Muscle of leg (tissue), 16 donors: ENCODE measurements at places on chromosomes 4 and X.
A peak's percentile ranks its signal among the peaks of the same experiment; 100 is the strongest.

DNA sequence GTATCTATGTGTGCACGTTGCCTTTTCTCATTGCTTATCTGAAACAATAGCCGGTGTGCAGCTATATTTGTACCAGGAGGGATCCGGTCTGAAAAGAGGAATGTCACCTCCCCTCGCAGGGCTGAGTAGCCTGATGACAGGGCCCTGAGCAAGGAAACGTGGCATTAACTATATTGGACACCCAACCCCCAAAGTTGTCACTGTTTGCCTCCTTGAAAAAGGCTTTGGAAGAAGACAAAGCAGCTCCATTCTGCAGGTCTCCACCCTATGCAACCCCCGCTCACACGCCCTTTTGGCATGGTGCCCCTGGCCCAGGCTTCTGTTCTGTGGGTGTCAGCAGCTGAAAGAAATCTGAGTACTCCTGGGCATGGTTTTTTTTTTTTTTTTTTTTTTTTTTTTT lies 8.2 kb downstream of the PRRG3 start:
- H3K4me3 ChIP-seq: no peak overlapping the region
- peak overlapping the region; percentile 79 for H3K27ac ChIP-seq
- H3K36me3 ChIP-seq: peaks cover 22% of the 10 kb centered on the region
- peaks cover 23% of the 10 kb centered on the region for H3K27me3 ChIP-seq
- peaks cover 40% of the 10 kb centered on the region for H3K4me1 ChIP-seq

DNA sequence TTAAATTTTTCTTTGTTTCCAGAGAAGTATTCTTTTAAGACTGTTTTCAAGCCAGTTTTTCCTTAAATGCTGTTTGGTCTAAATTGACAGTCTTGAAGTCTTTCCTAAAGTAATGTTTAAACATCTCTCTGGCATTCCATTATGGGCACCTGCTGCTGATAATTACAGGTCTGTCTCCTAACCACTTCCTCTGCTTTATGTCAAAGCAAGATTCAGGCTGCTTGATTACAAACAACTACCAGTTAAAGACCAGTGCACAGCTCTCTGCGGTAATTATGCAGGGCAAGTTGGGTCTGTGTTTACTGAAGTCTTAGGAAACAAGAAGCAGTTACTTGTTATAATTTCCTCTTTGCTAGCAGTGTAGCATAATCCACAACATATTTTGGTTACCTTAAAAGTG lies 17.6 kb downstream of the UNC5C start:
- no peaks in the 10 kb centered on the region for H3K36me3 ChIP-seq
- H3K27ac ChIP-seq: no peak overlapping the region
- DNase-seq: no peak
- no peaks in the 10 kb centered on the region for H3K27me3 ChIP-seq

DNA sequence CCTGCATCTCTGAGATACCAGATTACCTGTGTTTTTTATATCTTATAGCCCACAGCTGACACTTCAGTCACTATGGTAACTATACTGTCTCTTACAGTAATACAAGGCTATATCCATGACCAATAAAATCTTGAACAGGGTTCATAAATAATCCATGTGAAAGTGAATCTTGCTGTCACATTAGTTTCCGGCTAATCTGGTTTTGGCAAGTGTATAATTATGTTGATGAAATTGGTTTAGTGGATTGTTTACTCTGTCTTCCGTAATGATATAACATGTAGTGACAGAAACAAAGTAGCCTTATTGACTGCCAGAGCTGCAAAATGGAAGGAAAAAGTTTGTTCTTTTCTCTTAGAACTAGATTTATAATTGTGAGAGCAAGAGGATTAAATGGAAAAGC lies 686.6 kb upstream of the PABPC4L start:
- H3K27me3 ChIP-seq: no peaks in the 10 kb centered on the region
- H3K36me3 ChIP-seq: no peaks in the 10 kb centered on the region
- H3K27ac ChIP-seq: no peak overlapping the region
- H3K4me1 ChIP-seq: no peaks in the 10 kb centered on the region
- H3K4me3 ChIP-seq: no peak overlapping the region

DNA sequence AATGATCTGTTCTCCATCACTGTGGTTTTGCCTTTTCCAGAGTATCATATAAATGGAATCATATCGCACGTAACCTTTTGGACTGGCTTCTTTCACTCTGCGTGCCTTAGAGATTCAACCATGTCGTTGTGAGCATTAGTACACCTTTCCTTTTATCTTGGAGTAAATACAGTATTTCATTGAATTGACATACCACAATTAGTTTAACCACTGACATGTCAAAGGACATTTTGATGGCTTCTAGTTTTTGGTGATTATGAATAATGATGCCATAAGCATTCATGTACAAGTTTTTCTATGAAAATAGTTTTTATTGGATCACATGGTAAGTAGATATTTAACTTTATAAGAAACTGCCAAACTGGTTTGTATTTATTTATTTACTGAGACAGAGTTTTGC lies 35.2 kb downstream of the DDX3X start:
- no peak overlapping the region for H3K27ac ChIP-seq
- no peak for DNase-seq
- H3K4me3 ChIP-seq: no peak overlapping the region
- no peaks in the 10 kb centered on the region for H3K4me1 ChIP-seq

DNA sequence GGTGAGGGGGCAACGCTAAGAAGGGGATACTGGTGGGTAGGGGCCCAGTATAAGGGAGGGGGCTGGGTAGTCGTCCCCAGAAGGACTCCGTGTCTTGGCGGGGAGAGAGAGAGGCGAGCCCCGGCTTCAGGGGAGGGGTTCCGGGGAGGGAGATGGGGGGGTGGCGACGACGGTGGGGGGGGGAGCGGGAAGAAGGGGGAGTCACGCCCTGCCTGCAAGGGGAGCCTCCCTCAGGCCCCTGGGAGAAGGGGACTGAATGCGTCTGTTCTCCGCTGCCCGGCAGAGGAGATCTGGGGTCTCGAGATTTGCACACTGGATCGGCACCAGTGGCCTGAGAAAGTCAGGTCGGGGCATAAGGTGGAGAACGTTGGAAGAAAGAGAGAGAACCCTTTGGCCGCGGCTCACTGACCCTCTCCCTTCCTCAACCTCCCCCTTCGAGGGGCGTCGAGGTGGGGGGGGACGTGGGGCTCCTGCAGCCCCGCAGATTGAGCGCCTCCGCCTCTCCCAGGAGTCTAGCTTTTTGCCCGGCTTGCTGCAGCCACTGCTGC lies 609 bp upstream of the BCORL1 start:
- H3K36me3 ChIP-seq: no peaks in the 10 kb centered on the region
- no peak overlapping the region for H3K4me3 ChIP-seq
- peaks cover 4% of the 10 kb centered on the region for H3K27me3 ChIP-seq
- peak; percentile 8 for DNase-seq
- H3K4me1 ChIP-seq: peaks cover 7% of the 10 kb centered on the region
- peak overlapping the region; percentile 29 for H3K27ac ChIP-seq

GRCh38 chr4:147408189-147408588 lies 72.7 kb upstream of the EDNRA start:
- H3K27me3 ChIP-seq: no peaks in the 10 kb centered on the region
- no peak overlapping the region for H3K27ac ChIP-seq
- H3K4me3 ChIP-seq: no peak overlapping the region
- no peaks in the 10 kb centered on the region for H3K36me3 ChIP-seq

DNA sequence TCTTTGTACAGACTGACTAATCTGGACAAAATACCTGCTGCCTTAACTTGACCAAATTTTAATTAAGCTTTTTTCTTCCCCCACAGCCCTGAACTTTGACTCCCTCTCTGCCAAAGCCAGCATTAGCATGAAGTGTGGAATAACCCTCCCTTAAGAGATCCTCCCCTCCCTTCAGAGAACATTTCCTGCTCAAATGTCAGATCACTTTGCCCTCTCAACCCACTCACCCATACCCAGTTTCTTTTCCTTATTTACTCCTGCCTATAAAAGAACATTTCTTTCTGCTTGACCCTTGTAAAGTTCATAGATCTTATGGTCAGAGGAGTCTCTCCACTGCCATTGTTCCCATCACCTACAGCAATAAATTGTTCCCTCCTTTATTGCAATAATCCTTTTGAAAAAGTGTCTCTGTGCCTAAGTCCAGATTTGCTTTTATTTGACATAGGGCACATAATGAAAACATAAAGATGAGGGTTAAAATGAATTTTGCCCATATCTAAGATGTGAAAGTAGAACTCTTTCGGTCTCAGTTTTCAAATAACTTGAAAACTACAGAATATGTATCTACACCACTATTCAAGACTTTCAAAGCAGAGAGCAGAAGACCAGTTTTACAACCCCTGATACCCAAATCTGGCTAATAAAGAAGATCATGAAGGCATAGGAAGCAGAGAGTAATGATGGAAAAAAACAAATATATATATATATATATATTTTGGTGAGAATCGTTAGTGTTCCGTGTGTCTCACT lies 289.7 kb upstream of the ANXA10 start:
- no peak overlapping the region for H3K27ac ChIP-seq
- no peak overlapping the region for H3K4me3 ChIP-seq
- no peak for DNase-seq
- H3K4me1 ChIP-seq: no peaks in the 10 kb centered on the region

- H3K27me3 ChIP-seq: no peaks in the 10 kb centered on the region
- no peak overlapping the region for H3K27ac ChIP-seq
- no peaks in the 10 kb centered on the region for H3K36me3 ChIP-seq
- no peaks in the 10 kb centered on the region for H3K4me1 ChIP-seq
Measured at GRCh38 chr4:10977534-10977933, 293.0 kb upstream of the CLNK start.

- H3K4me1 ChIP-seq: no peaks in the 10 kb centered on the region
- no peak overlapping the region for H3K4me3 ChIP-seq
- DNase-seq: peak; percentile 60
- H3K36me3 ChIP-seq: peaks cover 15% of the 10 kb centered on the region
- H3K27ac ChIP-seq: no peak overlapping the region
Measured at GRCh38 chr4:83075311-83076095, 39.0 kb downstream of the PLAC8 start.

DNA sequence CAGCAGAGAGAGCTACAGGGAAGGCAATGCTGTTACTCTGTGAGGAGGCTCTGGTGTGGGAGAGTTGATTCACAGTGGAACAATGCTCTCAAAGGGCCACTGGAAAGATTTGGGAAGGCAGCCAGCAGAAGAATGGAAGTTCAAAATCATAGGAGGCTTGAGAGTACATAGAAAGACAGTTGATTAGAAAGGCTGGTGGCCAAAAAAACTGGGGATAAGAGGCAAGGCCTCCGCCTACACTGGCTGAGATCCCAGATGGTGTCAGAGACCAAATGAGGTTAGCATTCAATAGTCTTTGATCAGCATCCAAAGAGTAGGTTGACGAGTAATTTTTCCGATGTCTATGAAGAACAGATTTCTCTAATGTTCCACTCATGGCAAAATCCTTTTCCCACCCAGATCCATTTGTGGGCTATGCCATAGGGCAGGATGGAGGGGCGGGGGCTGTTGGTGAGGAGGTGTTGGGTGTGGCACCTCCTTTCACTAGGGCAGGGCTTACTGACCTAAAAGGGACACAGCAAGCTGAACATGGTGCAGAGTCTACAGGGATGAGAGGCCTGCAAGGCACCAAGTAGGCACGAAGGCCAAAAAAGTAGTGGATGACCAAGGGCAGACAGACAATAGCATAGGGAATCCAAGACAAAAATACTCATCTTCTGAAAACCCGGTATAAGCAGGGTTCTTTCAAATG lies 15.1 kb downstream of the TEC start:
- no peak overlapping the region for H3K27ac ChIP-seq
- no peaks in the 10 kb centered on the region for H3K27me3 ChIP-seq
- DNase-seq: peak; percentile 60
- H3K4me1 ChIP-seq: no peaks in the 10 kb centered on the region
- no peak overlapping the region for H3K4me3 ChIP-seq

GRCh38 chr4:40747207-40747835 lies 2.4 kb upstream of the NSUN7 start:
- no peak overlapping the region for H3K27ac ChIP-seq
- peaks cover 19% of the 10 kb centered on the region for H3K27me3 ChIP-seq
- H3K36me3 ChIP-seq: no peaks in the 10 kb centered on the region
- H3K4me3 ChIP-seq: no peak overlapping the region
- H3K4me1 ChIP-seq: peaks cover 8% of the 10 kb centered on the region

DNA sequence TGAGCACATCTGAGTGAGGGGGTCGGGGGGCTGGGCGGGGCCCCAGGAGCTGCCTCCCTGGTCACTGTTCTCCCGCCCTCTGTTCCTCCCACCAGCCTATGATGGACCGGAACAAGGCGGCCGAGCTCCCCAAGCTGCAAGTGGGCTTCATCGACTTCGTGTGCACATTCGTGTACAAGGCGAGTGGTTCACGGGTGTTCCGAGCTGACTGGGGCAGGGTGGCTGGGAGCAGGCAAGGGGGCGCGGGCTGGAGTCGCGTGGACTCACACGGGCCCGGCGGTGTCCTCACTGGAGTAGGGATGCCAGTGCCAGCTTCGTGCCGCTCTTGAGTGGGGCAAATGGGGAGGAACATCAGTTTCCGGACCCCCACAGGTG lies 7.7 kb downstream of the ATP5ME start:
- no peak overlapping the region for H3K4me3 ChIP-seq
- H3K27ac ChIP-seq: no peak overlapping the region
- DNase-seq: no peak

DNA sequence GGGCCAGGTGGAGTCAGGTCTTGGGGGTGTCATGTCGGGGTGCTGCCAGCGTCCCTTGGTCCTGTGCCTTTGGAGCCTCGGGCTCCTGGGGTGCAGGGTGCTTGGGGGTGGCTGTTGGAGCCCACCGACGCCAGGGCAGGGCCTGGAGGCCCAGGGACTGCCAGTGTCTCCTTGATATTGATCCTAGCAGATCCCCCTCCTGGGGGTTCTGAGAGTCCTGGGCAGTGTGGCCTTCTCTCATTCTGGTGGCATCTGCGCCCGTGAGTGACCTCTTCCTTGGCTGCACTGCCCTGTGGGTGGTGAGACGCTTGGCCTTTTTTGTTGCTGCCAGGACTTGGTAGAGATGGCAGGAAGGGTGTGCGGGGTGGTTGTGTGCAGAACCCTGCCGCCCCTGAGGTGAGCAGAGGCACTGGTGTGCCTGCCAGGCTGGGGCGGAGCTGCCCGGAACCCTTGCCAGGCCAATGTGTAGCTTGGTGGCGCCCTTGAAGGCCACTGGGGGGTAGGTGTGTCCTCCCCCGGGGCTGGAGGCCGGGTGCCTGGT lies 7.0 kb downstream of the NAT8L start:
- no peaks in the 10 kb centered on the region for H3K4me1 ChIP-seq
- H3K27ac ChIP-seq: no peak overlapping the region
- peaks cover 13% of the 10 kb centered on the region for H3K27me3 ChIP-seq
- H3K4me3 ChIP-seq: no peak overlapping the region
- DNase-seq: no peak
- H3K36me3 ChIP-seq: no peaks in the 10 kb centered on the region

GRCh38 chr4:3017504-3017903 lies 54.1 kb downstream of the GRK4 start:
- H3K27ac ChIP-seq: no peak overlapping the region
- no peak for DNase-seq
- no peak overlapping the region for H3K4me3 ChIP-seq
- H3K27me3 ChIP-seq: no peaks in the 10 kb centered on the region

- no peak overlapping the region for H3K4me3 ChIP-seq
- H3K27me3 ChIP-seq: peaks cover 10% of the 10 kb centered on the region
- H3K4me1 ChIP-seq: no peaks in the 10 kb centered on the region
- no peak for DNase-seq
- H3K36me3 ChIP-seq: peaks cover 10% of the 10 kb centered on the region
Measured at GRCh38 chrX:21986596-21986995, 45.5 kb upstream of the PHEX start.
